CD8-positive, alpha-beta T cell (primary cell): ENCODE measurements at places on chromosomes 6 and 20. TPM values are rescaled to one million over a fixed set of nuclear protein-coding genes. Genes with fewer than 3 reads are reported as not detected.
A peak's percentile ranks its signal among the peaks of the same experiment; 100 is the strongest.

PRICKLE4 gene
- total RNA-seq: not detected

ZNF337 gene
- total RNA-seq: 21.5 TPM

ZNF334 gene
- 0.14 TPM for total RNA-seq

- no peak for DNase-seq
These were observed 113.6 kb upstream of the ID4 start for GRCh38 chr6:19723545-19723944.

DNA sequence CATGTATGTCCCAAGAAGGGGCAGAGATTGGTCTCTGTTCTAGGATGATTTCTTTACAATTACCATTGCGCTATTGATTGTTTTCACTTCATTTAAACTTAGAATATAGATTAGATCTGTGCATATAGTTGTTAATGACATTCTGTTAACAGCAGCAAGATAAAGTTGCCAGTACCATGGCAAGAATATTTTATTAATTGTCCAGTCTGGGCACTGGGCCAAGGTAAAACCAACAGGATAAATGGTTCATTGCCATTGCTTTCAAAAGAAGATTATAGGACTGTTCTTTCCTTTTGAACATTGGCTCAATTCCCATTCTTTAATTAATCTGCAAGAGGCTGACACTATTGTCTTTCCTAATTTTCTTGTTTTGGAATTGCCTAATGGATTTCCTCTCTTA lies 592.4 kb downstream of the RFPL4B start:
- no peak for DNase-seq

DNA sequence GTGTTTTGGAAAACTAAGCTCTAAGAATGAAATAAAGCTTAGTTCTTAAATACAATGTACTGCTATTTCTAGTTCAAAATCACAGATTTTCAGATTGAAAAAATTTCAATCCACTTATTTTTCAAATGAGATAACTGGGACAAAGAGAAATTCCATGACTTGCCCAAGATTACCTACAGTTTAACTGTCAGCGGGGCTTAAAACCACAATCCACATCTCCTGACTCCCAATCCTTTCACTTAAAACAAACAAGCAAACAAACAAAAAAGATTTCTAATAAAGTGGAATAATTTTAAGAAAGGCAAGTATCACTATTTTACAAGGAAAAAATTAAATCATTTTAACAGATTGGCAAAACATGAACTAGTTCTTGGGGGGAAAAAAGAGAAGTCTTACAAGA lies 4.2 kb downstream of the PHIP start:
- DNase-seq: no peak

DNA sequence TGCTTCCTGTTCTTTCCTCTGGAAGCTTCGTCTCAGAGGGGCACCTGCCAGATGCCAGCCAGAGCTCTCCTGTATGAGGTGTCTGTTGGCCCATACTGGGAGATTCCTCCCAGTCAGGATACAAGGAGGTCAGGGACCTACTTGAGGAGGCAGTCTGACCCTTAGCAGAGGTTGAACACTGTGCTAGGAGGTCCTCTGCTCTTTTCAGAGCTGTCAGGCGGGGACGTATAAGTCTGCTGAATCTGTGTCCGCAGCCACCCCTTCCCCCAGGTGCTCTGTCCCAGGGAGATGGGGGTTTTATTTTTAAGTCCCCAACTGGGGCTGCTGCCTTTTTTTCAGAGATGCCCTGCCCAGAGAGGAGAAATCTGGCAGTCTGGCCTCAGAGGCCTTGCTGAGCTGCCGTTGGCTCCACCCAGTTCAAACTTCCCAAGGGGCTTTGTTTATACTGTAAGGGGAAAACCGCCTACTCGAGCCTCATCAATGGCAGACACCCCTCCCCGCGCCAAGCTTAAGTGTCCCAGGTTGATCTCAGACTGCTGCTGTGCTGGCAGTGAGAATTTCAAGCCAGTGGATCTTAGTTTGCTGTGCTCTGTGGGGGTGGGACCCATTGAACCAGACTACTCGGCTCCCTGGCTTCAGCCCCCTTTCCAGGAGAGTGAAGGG lies 326.7 kb downstream of the BCKDHB start:
- DNase-seq: no peak

DNA sequence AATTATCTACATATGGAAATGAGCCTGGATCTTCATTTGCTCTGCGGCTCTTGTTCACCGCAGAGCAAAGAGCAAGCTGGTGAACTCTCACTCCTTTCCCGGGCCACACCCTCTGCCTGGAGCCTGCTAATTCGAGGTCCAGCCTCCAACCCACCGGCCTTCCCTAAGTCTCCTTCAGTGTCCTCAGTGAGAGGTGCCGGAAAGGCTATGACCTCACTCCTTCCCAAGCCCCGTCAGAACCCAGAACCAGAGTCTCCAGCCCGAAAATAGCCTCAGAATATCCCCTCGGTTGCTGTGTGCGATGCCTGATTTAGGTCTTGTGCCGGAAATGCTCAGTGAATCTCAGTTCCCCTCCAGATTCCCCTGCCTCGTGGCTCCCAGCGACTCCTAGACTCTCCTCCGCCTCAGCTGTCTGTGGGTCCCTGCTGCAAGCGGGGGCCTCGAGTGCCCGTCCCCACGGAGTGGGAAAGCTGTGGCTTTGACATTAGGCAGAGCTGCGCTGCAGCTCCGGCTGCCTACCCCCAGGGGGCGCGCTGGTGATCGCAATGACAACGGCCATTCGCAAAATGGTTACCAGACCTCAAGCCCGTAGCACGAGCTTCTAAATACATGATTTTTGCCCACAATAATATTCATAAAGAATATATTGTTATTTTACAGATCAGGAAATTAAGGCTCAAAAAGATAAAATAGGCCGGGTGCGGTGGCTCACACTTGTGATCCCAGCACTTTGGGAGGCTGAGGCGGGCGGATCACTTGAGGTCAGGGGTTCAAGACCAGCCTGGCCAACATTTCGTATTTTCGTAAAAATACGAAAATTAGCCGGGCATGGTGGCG lies 4.1 kb upstream of the BNIP5 start:
- DNase-seq: peak; percentile 79

DNA sequence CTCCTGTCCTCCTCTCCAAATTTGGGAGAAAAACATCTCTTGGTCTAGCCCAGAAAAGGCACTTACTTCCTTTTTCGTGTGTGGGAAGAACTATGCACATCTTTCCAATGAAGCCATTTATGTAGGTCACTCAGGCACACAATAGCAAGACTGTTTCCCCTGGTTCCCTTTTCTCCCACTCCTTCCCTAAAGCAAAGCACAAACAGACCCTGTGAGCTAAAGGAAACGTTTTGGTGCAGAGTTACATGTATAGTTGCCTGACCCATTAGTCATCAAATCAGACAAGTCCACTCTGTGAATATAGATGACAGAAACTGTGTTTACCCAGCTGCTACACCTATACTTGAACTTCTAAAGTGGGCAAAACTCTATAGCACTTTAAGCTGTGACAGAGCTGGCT lies 474.6 kb downstream of the COL12A1 start:
- DNase-seq: no peak

DNA sequence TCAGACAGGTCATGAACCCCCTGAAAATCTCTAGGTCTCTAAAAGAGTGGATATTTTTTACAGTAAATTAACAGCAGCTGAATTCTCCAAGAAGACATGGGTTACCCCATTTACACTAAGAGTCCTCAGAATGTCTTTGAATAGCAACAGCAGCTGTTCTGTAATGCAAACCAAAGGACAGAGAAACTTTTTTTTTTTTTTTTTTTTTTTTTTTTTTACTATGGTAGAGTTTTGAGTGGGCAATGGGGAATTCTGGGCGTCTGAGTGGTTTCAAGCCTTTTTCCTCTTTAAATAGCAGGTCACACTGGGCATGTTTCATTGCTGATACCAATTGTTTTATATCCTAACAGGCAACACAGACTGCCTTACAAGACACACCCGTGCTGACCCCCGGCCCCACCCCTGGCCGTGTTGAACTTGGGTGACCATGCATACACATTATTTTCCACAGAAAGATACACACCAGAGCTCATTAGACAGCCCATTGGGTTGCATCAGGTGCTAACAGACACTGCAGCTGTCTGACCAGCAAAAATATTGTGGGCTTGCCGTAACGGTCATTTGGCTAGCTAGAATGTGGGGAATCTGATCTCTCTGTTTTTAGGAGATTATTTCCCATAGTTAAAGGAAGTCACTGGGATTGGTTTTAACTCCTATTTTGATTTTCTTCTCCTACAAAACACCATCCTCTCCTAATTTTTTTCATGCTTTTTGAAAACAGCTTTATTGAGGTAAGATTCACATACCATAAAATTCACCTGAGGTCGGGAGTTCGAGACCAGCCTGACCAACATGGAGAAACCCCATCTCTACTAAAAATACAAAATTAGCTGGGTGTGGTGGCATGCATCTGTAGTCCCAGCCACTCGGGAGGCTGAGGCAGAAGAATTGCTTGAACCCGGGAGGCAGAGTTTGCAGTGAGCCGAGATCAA lies 26.7 kb upstream of the IRF4 start:
- no peak for DNase-seq

DNA sequence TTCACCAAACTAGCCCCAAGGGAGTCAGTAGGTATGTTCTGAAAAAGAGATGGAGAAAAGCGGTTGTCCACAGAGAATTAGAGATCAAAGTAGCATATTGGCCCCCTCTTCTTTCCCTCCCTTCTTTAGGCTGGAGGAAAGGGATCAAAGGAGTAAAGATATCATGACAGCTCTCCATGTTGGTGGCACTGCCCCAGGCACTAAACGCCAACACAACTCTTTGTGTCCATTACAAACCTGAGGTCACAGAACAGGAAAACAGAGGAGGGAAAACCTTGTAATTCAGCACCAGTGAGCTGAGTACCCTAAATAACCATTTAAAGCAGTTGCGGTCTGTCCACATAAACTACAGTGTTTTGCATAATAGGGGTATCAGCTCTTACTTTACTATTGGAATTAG lies 113.0 kb upstream of the TFAP2D start:
- DNase-seq: no peak

GRCh38 chr6:106125925-106126435 lies 39.8 kb downstream of the PRDM1 start:
- DNase-seq: no peak

- DNase-seq: peak; percentile 47
These were observed 623 bp upstream of the SNX9 start for GRCh38 chr6:157822245-157823000.

GRCh38 chr6:121482751-121483150 lies 47.3 kb downstream of the GJA1 start:
- no peak for DNase-seq

GRCh38 chr20:58987790-58988564 lies 6.9 kb downstream of the NELFCD start:
- DNase-seq: no peak

DNA sequence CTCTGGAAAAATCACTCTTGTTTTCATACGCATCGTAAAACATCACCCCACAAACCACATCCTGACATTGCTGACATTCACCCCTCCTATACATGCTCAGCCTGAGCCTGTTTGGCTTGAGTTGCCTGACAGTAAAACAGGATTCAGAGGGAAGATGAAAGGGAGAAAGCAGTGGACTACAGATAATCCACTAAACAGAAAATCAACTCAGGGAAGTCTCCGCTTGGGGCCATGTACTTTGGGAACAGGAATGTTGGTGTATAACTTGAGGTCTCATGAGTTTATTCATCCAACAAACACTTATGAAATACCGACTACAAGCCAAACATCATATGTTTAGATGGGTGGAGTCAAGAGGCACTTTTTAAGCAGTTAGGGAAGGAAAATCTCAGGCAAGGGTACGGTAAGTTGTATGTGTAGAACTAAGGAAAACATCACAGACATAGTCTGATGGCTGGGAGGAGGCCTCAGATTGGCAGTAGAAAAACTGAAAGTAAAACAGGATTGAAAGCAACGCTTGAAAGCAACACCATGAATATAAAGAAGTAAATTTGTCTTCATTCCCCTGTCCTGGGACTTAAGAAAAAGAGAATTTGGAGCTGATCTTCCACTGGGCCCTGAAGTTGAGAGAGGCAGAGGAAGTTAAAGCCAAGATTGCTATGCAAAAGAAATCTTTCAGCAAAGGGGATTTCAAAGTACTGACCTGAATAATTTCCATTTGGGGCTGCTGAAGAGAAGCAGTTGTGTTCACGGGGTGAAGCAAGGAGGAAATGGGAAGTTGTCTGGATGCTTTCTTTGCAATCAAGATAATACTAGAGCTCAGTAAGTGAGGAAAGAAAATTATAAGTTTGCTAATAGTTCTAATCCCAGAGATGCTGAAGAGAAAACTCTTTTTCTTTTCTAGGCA lies 28.8 kb downstream of the PDE7B start:
- DNase-seq: peak; percentile 47

- no peak for DNase-seq
These were observed 89.4 kb downstream of the GRM4 start for GRCh38 chr6:34056305-34057108.

GRCh38 chr6:13288969-13289391 lies 39.4 kb downstream of the TBC1D7 start:
- DNase-seq: no peak

- no peak for DNase-seq
These were observed 59.8 kb downstream of the SOD2 start for GRCh38 chr6:159633196-159633595.

GRCh38 chr6:14816116-14816859 lies 429.6 kb upstream of the JARID2 start:
- DNase-seq: no peak

- DNase-seq: no peak
These were observed 486.8 kb upstream of the IRAK1BP1 start for GRCh38 chr6:78380541-78380940.

DNA sequence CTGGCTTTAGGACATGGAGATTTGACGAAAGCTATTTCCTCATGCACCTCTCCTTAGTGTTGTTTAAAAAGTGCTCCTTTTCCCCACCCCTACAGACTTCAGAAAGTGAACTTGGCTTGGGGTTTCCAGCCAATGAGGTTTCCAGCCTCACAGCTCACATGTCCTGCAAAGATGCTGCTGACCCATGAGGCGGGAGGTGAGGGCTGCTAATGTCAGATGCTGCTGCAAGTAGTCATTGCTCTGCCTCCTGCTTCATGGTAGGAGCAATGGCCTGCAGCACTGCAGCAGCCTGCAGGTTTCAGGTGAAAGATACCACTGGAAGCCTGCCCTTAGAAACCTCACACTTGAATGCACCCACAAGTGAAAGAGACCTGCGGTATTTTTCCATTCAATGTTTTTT lies 112.8 kb downstream of the LAMP5 start:
- no peak for DNase-seq

- no peak for DNase-seq
These were observed 420.9 kb upstream of the PLCB4 start for GRCh38 chr20:8647961-8648441.

DNA sequence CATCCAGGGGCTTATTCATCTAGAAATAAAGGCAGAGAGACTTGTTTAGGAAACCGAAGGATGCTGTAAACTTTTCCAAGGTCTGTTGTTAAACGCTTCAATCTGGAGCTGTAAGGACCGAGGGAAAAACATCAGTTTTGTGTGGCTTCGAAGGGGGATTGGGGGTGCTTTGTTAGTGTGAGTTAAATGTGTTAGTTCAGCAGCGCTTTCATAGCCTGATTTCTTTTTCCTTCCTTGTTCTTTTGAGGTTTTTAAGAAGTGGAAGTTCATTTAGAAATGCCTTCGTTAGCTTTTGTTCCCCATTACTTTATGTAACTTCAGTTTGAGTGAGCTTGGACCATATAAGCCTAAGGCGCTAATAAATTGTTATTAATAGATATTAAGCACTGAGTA lies 1.5 kb downstream of the ANKS1A start:
- no peak for DNase-seq

GRCh38 chr6:5030596-5031136 lies 26.8 kb upstream of the RPP40 start:
- DNase-seq: peak; percentile 66
